Activated gamma-delta T cell (primary cell): ENCODE measurements at places on chromosomes 6 and 20.

GRCh38 chr20:20521736-20522135, 153.8 kb downstream of the INSM1 start:
- DNase-seq = no peak

DNA sequence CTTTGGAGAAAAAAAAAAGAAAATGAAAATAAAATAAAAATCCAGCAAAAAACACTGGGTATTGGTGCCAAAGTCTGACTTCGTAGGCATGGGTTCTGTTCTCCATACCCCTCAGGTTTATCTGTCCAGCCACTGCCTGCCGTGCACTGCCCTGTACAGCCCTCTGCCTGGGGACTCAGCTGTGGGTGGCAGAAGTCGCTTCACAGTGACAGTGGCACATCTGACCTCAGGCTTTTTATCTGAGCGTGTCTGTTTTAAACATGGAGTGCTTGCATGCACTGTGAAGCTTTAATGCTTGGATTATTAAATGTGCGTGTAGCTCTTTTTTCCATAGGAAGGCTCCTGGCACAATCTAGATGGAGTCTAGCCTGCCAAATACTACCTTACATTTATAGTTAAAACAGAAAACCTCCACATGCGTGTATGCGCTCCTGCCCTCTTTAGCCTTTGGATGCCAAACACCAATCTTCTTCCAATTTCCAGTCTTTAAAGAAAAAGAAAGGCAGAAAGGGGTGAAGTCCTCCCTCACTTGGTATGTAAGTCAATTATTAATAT, 375.5 kb downstream of the UTRN start:
- no peak for DNase-seq

DNA sequence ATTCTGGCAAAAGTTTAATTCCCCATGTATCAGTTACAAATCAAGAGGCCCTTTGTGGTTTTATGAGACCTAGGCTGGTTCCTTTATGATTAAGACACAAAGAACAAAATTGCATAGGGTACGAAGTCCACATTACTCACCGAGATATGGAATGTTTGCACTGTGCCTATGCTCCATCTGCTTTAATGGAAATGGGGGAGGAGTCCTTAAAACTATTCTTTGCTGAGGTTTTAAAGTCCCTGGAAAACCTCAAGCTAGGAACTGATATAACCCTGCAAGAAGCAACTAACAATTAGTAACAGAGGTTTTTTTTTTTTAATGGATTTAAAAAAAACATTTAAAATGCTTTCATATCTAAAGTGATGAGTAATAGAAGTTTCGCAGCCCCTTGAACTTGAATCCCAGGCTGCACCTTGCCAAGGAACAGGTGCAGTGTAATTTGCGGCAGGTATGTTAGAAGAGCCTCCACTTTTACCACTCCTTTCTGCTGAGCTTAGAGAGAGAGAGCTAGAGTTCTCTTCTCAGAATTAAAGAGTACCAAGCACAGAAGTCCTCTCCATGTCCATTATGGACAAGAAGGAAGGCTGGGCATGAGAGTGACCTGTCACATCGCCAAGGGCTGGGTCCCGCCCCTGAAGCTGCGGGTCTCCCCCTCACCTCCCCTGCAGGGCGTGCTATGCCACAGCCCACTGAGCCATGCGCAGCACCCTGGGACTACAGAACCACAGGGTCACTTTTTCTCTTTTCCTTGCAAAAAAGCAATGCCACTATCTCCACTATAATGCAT, 2.3 kb downstream of the SERPINB1 start:
- DNase-seq = no peak

GRCh38 chr6:136920216-136920615, 1.9 kb upstream of the SLC35D3 start:
- DNase-seq = no peak

- no peak for DNase-seq
Observed at GRCh38 chr6:50816115-50816675, 2.5 kb upstream of the TFAP2B start.

- no peak for DNase-seq
Observed at GRCh38 chr20:19908576-19908975, 108.6 kb upstream of the NAA20 start.

DNA sequence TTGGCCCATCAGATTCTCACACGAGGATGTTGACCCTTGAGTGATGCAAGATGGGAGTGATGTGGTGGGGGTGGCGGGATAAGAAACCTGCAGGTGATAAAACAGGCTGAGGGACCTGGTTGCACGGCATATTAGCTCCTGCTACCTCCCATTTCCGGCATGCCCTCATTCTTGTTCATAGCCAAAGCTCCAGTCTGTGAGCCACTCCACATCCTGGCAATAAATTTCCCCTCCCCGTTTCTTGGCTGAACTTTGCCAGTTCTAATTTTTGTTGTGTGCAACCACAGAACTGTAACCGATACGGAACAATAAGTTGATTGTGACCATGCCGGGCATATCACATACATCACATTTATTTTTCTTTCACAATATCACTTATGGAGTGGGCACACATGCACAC, 41.6 kb upstream of the NFATC2 start:
- DNase-seq = no peak

DNA sequence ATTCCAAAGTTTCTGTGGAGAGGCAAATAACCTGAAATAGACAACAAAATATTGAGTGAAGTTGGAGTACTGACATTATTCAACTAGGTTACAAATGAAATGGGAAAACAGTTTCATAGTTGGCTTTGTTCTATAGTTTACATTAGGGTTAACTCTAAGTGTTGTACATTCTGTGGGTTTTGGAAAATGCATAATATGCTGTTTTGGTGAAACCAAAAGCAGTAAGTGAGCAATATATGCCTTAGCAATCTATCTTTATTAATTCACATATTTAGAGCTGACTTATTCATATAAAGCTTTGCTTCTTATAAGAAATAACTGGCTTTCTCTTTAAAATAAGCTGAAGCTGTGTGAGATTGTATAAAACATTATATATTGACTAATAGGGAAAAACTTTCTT, 157.5 kb upstream of the AHI1 start:
- no peak for DNase-seq

GRCh38 chr6:109977791-109978173, 329 bp upstream of the GPR6 start:
- DNase-seq = no peak

- DNase-seq = no peak
Observed at GRCh38 chr20:32845786-32846185, 12.9 kb upstream of the EFCAB8 start.

- DNase-seq = no peak
Observed at GRCh38 chr20:36181934-36182603, 27.5 kb downstream of the EPB41L1 start.

DNA sequence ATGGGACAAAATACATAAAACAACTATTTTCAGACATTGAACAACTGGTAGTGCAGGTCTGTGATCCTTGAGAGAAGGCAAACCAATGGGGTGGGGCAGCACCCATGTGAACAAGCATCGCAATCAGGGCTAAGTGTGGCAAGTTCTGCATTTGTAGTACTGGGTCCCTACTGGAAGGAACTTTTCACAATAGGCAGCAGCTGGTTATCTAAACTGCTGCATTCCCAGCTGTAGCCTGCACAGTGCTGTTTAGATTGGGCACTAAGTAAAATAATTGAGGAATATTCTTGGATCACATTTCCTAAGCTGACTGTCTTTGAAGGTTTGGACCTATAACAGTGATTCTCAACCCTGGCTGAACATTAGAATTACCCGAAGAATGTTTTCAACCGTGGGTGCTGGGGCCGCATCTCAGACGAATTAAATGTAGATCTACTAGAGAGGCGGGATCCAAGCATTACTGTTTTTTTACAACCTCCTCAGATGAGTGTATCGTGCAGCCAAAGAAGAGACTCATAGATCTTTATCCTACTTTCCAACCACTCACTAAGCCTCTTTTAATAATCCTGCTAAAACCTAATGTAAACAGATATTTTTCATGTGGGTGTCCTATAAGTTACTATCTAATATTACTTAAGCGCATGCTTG, 12.4 kb upstream of the MAP3K4 start:
- DNase-seq = no peak

DNA sequence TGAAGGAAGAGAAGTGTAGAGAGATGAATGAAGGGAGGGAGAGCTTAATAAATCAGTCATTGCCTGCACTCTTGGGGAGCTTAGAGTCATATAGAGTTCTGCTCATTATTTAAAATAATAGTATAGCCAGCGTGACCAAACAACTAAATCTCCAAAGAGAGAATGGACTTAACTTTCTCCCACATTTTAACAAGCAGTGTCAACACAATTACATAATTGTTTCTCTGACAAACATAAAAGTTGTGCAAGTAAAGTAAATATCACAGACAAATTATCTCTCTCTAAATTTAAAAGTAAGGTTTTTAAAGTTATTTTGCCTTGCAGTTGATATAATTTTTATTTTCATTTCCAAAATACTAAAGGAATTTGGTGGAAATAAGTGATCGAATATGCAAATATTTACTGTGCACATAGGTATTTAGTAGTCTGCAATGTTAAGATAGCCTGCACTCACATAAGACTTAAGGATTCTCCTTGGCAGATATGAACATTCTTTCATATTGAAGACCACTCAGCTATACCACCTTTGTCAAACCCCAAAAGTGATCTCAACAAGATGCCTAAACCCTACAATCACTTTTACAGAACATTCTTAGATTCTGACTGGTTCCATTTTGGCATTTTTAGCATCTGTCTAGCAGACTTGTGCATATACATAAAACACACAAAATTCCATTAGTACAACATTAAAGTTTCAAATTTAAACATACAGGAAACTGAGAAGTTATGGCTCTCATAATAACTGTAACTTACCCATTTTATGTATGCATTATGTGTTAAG, 67.7 kb downstream of the KIF6 start:
- no peak for DNase-seq

DNA sequence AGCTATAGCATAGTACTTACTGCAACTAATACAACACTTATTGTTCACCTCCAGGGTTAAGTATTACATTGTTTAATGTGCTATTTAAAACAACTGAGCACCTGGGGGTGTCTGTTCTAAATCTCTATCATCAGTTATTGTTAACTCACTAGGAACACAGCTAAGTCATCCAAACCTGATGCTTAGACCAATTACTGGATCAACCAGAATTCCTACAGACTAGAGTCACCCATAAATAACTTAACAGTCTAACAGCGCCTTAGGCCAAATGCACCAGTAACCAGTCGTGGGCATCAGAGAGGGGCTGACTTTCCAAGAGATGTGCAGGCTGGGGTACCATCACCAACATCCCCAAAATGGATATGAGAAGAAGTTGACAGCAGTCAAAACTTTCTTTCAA, 110.7 kb downstream of the ADTRP start:
- no peak for DNase-seq

DNA sequence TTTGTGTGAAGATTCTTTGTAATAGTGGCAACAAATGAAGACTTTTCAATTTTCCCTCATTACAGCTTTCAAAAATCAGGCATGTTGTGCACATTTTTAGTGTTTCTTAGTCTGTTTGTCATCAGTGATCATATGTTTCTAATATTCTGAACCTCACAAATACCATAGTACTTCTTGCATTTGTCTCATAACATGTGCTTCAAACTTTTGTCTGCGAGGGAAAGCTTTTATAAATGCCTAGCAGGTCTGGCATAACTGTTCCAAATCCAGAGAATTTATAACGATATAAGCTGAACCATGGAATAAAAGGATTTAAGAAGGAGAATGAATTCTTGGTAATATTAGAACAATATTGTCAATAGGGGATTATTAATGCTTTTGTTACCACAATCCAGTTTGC, 670.2 kb downstream of the RFPL4B start:
- no peak for DNase-seq

- no peak for DNase-seq
Observed at GRCh38 chr20:47400685-47401084, 44.2 kb upstream of the ZMYND8 start.

DNA sequence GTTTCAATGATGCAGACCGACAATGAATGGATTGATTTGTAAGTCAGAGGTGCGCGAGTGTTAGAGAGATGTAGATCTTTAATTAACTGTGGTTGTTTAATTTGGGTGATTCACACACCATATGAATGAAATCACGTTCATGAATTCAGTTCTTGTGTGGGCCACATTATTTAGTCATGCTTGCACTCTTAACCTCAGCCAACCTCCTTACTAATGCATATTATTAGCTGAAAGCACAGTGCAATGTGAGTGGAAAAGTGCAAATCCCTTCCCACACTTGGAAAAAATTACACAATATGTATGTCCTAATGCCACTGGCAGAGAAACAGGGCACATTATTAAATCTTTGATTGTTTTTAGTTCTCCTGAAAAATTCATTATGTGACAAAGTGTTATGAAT, 512.5 kb downstream of the BCKDHB start:
- no peak for DNase-seq

GRCh38 chr6:70811788-70812187, 144.1 kb downstream of the SMAP1 start:
- DNase-seq = no peak

DNA sequence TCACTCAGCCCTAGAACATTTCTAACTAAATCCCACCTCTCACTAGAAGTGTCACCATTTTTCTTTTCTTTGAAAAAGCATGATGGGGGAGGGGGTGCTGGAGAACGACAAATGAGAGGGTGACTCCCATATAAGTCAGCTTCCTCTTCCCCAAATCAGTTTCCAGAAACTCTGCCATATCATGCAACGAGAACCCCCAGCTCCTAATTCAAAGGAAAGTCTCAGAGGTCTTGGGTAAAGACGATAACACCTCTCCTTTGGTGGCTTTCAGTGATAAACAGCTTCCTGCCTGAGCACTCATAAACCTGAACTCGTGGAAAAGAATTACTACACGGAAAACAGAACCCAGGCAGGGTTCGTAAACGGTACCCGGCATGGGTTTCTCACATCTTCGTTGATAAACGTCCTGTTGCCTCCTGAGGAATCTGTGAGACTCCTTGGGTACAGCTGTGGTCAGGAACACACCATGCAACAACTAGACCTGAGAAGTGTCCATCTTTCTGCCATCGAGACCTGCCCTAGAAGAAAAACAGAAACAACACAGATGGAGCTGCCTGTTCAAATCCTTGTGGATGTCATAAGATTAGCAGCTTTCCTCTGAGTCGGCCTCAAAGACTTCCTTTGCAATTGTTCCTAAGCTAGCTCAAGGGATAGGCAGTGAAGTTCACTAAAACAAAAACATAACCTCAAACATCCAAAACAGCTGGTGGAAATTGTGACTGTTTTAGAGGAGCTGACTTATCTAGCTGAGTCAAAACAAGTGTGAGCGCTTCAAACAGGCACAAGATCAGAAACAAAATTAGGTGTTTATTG, 185.8 kb upstream of the PRDM1 start:
- DNase-seq = no peak

- DNase-seq = no peak
Observed at GRCh38 chr6:63589952-63590411, 17.7 kb downstream of the LOC128125822 start.

DNA sequence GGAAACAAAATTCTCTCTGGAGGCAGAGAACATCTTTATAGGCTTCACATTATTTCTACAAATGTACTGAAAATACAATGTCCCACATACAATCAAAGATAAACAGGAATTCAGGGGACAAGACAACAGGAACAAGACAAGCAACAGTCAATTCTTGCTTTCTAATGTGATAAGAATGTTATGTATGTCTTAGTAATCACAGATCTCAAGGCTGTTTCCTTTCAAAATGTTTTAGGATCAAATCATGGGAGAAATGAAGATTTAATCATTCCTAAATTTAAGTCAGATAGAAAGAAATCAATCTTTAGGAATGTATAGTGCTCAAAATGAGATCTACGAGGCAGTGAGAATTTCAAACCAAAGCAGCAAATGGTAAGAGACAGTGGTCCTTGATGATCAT, 32.1 kb downstream of the NEDD9 start:
- DNase-seq = no peak
